DMS79 (cell line): ENCODE measurements at places on chromosomes 1 and 21.
A peak's percentile ranks its signal among the peaks of the same experiment; 100 is the strongest.

- DNase-seq, result no peak
These were observed 77.4 kb downstream of the PSMG1 start for GRCh38 chr21:39105836-39106235.

DNA sequence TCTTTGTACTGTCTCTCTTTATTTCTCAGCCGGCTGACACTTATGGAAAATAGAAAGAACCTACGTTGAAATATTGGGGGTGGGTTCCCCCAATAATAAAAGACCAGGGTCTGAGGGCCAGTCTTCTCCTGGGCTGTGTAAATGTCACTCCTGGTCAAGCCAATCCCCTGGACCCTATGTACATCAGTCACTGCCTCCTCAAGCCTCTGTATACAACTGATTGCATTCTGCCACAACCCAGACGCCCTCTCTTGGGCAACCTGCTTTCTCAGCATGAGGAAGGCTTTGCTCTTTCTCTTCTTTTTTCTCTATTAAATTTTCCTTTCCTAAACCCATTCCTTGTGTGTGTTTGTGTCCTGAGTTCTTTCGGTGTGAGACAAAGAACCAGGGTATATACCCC, 84.1 kb upstream of the SERBP1 start:
- DNase-seq, result no peak

- no peak for DNase-seq
These were observed 39.3 kb upstream of the SLC35F3 start for GRCh38 chr1:233865216-233865615.

DNA sequence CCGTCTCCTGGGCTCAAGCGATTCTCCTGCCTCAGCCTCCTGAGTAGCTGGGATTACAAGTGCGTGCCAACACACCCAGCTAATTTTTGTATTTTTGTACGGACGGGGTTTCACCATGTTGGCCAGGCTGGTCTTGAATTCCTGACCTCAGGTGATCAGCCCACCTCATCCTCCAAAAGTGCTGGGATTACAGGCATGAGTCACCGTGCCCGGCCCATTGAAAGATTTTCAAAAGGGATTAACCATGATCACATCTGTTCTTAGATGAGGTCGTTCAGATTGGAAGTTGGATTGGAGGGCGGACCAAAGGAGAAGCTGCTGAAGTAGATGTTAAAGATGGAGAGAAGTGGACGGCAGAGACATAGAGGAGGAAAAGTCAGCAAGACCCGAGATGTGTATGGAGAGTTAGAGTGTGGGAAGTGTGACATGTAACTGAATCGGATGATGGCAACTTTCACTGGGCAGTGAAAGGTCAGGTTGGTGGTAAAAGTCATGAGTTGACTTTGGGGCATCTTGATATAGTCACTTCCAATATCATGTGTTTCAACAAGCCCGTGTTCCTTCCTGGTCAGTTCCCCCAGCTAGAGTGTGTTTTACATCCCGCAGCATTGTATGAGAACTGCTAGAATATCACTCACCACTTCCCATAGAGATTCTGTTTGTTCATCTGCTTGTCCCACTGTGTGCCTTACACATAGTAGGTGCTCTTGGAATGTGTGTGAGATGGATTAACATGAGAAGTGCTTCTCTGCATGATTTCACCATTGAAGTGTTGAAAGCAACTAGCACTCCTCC, 54.4 kb upstream of the TINAGL1 start:
- DNase-seq, result no peak

GRCh38 chr1:147808025-147808424, 47.6 kb upstream of the GJA5 start:
- no peak for DNase-seq

GRCh38 chr1:173507847-173508209, 30.7 kb downstream of the PRDX6 start:
- DNase-seq, result no peak

DNA sequence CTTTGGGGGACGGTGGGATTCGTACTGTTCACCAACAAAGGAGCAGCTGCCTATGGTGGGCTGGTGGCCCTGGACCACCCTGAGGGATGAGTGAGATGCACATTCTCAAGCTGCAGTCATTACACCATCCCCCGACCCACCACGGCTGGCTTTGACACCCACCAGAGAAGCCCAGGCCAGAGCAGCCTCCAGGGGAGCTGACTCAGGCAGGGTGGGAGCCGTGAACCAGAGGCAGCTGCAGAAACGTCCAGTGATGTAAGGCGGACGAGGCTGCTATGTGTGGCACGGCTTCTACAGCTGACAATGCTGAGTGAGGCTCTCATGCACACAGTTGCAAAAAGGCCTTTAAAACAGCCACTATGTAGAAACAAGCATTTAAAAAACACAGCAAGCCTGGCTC, 40.1 kb downstream of the CHAF1B start:
- no peak for DNase-seq

- DNase-seq, result peak; percentile 63
These were observed 17.7 kb upstream of the SNX27 start for GRCh38 chr1:151594143-151594625.

DNA sequence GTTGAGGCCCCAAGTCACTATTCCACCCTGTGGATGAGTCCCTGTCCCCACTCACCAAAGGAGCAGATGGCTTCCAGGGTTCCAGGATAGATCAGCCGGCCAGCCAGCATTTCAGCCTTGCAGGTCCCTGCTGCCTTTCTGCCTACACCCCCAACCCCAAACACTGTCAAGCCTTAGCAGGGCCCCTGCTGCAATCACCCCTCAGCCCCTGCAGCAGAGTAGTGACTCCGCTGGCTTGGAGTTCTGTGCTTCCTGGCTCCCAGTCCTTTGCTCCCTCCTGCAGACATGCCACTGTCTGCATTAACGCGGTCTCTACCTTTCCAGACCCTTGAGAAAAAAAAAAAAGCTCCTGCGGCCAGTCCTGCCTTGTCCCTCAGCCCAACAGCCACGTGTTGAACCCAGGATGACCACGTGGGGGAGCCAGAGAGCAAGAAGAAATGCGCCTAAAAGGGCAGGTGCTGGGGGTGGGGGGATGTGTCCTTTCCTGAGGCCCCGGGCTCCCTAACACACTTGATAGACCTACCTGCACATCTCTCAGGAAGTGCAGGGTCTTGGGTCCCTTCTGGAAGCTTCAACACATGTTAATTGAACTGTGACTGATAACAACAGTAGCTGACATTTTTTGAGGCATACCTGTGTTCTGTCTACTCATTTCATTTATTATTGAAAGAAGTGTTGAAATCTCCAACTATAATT, 37.4 kb downstream of the RASSF5 start:
- peak; percentile 13 for DNase-seq

- peak; percentile 24 for DNase-seq
These were observed 45.5 kb downstream of the TOR1AIP2 start for GRCh38 chr1:179831852-179832699.

DNA sequence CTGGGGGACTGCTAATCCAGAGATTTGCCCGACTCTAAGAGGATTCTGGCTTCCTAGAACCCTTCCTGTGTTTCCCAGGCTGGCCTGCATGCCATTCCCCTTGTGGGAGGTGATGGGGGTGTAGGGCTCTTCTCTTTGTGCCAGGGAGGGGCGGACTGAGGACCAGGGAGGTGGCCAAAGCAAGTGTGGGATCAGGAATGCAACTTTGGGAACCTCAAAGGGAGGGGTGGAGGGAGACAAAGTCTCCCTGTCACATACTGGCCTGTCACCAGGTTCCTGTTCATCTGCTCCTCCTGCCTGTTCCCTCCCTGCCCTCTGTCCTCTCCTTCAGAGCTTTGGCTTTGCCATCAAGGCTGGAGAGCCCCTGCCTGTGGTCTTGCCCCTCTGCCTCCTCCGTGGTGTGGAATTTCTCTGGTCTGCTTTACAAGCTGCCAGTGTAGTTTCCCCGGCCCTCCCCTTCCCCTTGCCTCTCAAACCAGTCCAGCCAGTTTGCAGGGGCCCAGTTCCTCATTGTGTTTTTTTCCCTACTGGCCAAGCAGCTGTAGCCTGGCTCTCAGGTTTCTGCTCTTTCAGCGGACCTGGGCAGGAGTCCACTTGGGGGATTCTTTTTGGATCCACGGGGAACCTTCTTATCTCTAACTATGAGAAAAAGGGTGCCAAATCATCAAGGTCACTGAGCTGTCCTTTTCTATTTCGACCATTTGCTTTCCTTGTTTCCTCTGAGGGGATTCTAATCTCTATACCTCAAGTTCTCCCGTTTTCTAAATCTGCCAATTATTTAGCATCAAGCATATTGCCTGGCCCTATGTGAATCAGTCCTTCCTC, 1.8 kb downstream of the CGN start:
- DNase-seq, result peak; percentile 10

DNA sequence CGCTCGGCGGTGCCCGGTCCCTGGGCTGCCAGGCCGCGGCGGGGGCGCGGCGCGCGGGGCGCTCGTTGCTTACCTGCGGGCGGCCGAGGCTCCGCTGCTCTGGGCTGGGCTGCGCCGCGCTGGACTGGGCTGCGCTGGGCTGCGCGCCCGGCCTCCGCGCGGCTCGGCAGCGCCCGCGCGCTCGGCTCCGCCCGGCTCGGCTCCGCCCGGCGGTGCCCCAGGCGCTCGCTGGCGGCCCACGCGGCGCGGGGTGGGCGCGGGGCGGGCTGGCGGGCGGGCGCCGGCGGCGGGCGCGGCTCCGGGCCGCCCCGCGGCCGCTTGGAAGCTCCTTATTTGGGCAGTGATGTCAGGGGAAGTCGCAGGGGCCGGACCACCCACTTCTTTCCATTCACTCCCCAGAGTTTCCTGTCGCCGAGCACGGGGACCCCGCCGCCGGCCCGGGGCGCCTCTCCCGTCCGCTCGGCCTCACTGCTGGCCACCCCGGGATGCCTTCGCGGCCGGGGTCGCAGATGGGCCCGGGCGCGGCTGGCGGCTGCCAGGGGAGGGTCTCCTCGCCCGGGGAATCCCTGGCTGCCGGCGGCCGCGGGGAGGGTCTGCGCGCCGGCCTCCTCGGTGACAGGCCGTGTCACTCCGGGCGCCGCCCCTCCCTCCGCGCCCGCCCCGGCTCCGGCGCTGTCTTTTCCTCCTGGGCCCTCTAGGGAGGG, 177.7 kb upstream of the EDN2 start:
- DNase-seq, result no peak

- DNase-seq, result no peak
These were observed 15.4 kb downstream of the RBM34 start for GRCh38 chr1:235145639-235146038.

DNA sequence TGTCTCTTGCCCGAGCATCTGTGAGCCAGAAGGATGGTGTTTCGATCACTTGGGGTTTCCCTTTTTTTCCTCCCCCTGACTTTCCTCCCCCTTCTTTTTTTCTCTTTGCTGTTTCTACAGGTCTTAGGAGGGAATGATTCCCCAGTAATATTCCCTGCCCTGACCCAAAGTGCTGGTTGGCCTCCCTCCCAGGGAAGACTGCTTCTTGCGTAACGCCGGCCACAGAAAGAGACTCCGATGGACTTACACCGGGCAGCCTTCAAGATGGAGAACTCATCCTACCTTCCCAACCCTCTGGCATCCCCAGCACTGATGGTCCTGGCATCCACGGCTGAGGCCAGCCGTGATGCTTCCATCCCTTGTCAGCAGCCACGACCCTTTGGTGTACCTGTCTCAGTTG, 6.8 kb downstream of the RNF220 start:
- no peak for DNase-seq

DNA sequence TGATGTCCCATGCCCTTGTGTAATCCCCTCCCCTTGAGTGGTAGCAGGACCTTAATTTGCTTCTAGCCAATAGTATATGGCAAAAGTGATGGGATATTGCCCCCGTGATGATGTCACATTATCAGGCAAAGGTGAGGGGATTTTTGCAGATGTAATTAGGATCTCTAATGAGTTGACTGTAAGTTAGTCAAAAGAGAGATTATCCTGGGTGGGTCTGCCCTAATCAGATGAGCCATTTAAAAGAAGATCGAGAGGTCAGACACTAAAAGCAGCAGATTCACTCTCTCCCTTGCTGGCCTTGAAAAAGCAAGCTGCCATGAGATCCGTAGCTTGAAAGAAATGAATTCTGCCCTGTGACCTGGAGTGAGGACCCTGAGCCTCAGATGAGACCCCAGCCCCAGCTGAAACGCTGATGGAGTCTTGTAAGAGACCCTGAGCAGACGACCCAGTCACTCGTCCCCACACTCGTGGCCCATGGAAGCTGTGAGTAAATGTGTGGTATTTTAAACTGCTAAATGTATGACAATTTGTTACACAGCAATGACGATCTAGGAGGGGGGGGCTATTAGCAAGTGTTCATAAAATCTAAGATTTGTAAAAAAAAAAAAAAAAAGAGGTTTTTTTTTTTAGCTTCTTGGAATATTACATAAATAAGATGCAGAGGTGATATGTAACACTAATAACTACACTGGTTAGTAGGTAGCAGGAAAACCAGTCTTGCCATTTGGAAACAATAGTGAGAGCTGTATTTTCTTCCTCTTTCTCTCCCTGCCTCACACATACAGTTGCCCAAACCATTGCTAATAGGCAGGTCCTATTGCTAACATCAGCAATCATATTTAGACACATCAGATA, 50.3 kb upstream of the TARBP1 start:
- no peak for DNase-seq

- DNase-seq, result no peak
These were observed 216.6 kb downstream of the MRPL39 start for GRCh38 chr21:25390701-25391100.

DNA sequence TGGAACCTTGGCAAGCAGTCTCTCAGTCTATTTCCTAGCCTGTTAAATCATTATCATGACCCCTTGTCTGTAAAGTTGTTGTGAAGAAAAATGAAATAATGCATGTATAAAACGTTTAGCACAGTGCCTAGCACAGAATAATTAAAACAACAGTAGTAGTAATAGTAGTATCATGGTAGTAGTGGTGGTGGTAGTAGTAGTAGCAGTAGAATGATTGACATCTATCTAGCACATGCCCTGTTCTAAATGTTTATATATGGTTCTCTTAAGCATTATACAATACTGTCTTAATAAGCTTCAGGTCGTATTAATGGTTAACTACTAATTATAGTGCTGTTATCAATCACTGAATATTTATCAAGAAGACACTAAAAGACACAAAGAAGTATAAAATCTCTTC, 46.7 kb downstream of the GPR3 start:
- no peak for DNase-seq

DNA sequence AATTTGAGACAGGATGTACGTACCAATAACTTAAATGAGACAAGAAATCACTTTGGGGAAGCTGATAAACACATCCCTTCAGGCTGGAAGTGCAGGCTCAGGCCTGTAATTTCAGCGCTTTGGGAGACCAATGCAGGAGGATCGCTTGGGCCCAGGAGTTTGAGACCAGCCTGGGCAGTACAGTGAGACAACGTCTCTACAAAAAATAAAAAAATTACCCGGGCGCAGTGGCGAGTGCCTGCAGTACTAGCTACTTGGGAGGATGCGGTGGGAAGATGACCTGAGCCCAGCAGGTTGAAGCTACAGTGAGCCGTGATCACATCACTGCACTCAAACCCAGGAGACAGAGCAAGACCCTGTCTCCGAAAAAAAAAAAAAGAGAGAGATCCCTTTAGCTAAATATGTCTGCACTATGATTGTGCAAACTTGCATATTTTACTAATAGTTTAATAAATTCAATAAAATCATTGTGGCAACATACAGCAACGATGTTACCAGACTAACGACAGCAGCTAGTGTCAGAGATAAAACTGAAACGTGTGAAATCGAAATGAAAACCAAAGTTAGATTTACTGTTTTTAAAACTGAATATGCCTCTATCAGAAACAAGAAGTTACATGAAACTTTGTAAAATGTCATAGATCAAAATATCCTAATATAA, 54.7 kb downstream of the CD2 start:
- no peak for DNase-seq
